Ureter (tissue), 1 donor: ENCODE measurements at places on chromosomes 3 and 15.

DNA sequence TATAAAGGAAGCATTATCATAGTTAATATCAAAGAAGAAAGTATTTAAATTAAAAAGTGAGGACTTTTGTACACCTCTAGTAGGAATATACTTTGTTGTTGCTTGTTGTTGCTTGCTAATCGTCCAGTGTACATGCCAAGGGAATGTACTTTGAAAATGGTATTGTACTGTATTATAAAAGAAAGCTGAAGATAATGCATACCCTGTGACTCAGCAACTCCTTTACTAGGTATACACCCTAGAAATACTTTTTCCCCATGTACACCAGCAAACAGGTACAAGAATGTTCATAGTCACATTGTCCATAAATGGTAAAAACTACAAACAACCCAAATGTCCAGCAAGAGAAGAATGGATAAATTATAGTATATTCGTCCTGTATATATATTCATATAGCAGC lies 12.0 kb downstream of the TTBK2 start:
- DNase-seq: no peak

DNA sequence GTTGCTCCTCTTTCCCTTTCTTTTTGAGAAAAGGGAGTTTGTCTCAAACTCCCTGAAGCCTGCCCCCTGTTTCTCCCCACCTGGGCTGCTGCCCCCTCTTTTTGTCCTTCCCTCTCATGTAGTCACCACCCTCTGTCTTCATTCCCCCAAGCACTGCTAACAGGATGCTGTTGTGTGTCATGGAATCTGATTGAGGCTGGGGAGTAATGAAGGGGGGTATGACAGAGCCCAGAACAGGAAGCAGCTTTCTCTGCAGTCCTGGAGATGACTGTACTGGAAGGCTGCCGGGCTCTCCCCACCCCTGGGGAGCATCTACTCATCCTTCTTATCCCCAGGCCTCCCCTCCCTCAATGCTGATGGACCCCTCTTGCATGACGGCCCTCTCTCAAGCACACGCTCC lies 181.6 kb downstream of the ABHD5 start:
- no peak for DNase-seq

GRCh38 chr15:60001610-60002527 lies 2.2 kb upstream of the FOXB1 start:
- no peak for DNase-seq

DNA sequence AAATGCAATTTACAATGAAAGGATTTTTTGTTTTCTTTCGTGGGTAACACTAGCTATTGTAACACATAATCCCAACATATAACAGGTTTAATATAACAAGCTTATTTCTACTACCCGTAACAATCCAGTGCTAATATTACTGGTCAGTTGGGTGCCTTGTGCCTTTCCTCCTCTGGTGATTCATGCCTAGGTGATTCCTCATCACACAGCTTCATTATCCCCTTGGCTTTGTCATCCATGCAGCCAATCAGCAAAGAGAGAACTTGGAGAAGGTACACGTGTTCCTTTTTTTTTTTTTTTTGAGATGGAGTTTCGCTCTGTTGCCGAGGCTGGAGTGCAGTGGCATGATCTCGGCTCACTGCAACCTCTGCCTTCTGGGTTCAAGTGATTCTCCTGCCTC lies 30.7 kb downstream of the CHST14 start:
- DNase-seq: no peak

DNA sequence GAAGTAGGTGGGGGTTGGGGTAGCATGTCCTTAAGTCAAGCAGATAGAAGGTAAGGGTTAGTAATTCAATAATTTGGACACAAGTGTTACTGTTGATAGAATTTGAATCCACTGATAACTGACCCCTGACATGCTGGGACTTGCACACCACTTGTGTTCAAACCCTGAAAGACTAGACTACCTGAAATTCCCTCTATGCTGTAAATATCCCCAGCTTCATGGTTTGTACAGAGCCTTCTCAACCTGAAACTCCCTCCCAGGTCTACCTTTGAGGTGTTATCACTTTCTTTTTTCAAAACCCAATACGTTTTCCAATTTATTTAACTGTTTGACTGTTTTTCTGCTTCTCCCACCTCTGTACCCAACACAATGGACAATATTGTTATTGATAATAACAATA lies 459.6 kb downstream of the NLGN1 start:
- DNase-seq: no peak

- no peak for DNase-seq
Observed at GRCh38 chr3:157115069-157116006, 44.6 kb downstream of the CCNL1 start.

DNA sequence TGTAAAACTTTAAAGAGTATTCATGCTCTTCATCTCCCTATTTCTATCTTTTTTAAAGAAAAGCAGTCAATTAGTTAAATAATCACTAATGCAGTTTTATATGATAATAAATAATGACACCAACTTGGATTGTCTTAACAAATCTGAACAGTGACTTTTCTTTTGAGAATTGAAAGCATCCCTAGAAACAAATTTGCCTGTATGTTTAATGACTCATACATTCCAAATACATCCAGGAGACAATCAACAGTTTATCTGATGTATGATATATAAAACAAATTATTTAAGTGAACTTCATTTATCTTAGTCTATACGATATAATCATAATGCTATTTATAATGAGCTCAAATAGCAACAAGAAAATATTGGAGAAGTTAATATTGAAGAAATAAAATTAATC lies 78.0 kb downstream of the ALCAM start:
- no peak for DNase-seq

DNA sequence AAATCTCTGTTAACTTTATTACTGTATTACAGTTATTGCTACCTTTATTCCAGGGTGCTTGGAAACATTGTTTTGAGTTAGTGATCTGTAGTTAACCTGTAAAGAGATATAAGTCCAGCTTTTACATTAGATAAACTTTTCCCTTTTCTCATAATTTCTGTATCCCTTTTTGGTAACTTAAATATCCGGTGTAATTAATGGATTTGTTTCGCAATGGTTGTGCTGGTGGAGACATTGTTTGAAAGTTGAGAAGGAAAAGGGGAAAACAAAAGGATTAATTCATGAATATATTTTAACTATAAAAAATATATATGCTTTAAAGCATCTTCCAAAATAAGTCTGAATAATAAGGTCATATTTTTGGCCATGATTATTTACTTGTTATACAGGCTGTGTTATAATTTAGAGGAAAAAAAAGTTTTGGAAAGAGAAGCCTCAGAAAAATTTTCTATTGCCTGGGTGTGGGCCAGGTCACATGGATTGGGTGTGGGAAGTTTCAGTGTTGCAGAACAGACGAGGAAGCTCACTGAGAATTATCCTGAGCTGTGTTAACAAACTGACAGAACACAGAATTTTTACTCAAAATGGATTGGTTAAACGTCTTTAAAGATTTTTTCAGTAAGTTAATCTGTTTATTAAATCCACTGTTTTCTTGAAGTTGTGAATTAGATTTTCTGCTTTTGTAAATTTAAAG lies 27.7 kb upstream of the IL20RB start:
- DNase-seq: peak; percentile 64

DNA sequence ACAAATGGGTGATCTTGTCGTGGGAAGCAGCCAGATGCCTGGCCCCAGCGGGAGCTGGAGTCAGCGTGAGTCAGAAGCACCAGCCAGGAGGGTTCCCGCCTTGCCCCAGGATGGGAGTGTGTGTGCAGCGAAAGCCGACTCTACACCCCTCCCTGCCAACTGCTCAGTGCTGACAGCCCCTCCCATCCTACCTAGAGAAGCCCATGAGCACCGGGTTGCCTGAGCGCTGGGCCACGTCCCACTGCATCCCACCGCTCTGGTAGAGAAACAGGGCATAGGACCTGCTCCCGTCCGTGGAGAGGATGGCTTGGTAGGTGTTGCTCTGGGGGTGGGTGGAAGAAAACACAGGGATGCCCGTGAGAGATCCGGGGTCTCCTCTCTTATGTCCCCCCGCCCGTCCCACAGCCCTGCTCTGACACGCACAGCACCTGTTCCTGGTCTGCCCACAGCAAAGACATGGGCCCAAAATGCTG lies 42.9 kb downstream of the MUC4 start:
- DNase-seq: no peak
